ENCODE measurements at places on chromosomes 2 and 18. TPM values are rescaled to one million over a fixed set of nuclear protein-coding genes. Genes with fewer than 3 reads are reported as not detected.

Gene C2orf15
- not detected for total RNA-seq

Gene SERPINB2
- not detected for total RNA-seq

GRCh38 chr2:232061265-232061664 is 99.8 kb downstream of the DIS3L2 start:
- peaks cover 2% of the 10 kb centered on the region for H3K36me3 ChIP-seq
- no peaks in the 10 kb centered on the region for H3K4me1 ChIP-seq
- no peak overlapping the region for H3K27ac ChIP-seq
- no peak overlapping the region for H3K4me3 ChIP-seq

GRCh38 chr2:109350526-109350925 is 221.5 kb downstream of the SH3RF3 start:
- no peak for DNase-seq
- peak overlapping the region; percentile 99 for H3K27ac ChIP-seq
- H3K36me3 ChIP-seq: peaks cover 8% of the 10 kb centered on the region
- H3K27me3 ChIP-seq: no peaks in the 10 kb centered on the region

Gene EN1
- total RNA-seq: not detected

GRCh38 chr2:168427451-168427850 is 28.6 kb upstream of the CERS6 start:
- H3K27ac ChIP-seq: peak overlapping the region; percentile 18
- no peak for DNase-seq
- H3K4me1 ChIP-seq: peaks cover 20% of the 10 kb centered on the region
- no peaks in the 10 kb centered on the region for H3K27me3 ChIP-seq

Data from chondrocyte (in vitro differentiated cells).